Esophagus muscularis mucosa (tissue), 4 donors: ENCODE measurements at places on chromosomes 13 and 19. TPM values are rescaled to one million over a fixed set of nuclear protein-coding genes. Genes with fewer than 3 reads are reported as not detected.

SH2D3A gene
- total RNA-seq: not detected

DNA sequence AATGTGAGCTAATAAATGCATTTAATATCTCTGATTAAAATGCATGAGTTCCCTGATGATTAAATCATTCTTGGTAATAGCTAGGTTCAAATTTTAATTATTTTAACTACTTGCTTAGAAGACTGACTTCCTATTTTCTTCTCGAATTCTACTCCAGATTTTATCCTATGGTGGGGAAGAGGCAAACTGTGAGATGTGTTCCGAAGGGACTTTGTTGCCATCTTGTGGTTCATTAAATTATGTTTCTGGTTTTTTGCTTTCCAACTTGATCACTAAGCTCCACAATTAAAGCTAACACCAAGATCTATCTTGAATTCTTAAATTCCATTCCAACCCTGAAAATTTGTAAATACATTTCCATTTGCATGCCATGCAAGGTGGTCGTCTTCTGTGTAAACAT lies 538.4 kb upstream of the PCDH20 start:
- DNase-seq: no peak

DNA sequence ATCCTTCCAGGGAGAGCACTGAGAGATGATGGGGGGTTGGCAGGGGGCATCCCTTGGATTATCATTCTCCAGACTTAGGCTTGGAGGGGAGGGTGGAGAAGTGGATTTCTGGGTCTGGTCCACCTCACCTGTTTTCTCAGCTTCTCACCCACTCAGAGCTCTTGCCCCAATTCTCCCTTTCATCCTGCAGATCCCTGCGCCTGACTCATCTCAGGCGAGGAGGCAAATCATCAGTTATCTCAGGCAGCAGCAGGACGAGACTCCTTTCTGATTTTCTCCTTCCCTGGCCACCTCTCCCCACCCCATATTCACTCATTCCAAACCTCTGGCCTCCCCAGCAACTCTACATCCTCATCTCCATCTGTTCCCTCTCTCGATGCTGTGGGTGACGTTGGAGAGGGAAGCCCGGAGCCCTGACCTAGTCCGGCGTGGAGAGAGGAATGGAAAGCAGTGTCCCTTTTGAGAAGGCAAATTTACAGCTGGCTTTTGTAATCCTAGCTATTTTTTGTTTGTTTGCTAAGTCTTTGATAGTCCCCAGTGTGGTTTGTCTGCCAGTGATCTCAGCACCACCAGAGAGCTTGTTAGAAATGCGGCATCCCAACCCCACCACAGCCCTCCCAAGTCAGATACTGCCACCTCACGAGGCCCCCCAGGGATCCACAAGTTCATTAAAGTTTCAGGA lies 24.0 kb upstream of the TPT1 start:
- DNase-seq: no peak

DNA sequence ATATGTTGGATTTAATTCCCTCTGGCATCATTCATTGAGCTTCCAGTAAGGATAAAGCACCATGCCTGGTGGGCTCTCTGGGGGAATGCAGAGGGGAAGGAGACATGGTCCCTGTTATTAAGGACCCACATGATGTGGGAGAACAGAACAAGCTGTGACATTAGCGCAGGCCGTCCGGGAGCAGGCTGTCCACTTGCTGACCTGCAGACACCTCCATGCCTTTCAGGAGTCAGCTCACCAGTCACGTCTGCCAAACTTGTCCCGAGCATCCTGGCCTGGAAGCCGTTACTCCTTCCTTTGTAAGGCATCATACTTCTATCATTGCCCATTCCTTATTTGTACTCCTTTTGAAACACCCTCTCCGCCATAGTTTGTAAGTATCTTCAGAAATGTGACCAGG lies 23.4 kb downstream of the B3GLCT start:
- no peak for DNase-seq

DNA sequence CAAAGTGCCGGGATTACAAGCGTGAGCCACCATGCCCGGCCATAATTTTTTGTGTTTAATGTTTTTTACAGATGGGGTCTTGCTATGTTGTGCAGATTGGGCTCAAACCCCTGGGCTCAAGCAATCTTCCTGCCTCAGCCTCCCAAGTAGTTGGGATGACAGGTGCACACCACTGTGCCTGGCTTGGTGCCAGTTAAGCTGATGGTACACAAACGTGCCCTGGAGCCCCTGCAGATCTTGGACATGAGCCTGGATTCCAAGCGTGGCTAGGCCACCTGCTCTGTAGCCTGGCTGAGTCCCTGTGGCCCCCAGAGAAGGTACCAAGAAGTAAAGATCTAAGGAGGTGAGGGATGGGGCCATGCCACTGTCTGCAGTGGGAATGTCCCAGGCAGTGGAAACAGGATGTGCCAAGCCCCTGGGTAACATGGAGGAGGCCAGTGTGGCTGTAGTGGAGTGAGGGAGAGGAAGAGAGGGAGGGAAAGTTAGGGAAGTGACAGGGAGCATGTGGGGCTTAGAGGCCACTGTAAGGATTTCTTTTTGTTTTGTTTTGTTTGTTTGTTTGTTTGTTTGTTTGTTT lies 7.0 kb downstream of the PRODH2 start:
- DNase-seq: no peak

CD209 gene
- 4.0 TPM for total RNA-seq

GRCh38 chr13:95138876-95139585 lies 162.2 kb downstream of the ABCC4 start:
- peak; percentile 64 for DNase-seq

- DNase-seq: no peak
Measured at GRCh38 chr19:17216058-17216670, 1.0 kb downstream of the USE1 start.

DNA sequence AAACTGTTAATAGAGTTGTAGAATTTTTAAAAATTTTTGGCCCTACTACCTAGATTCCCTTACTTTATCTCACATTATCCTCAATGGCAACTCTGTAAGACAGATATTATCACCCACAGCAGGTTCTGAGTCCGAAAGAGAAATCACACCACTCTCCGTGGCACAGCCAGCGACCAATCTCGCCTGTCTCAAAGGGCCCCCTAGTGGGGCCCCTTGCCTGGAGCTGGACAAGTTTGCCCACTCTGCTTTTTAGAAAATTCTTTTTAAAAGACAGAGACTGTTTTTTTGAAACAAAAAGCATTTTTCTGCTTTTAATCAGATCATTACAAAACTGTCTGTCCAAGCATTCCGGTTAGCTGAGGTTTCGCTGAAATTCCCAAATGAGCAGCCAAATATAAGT lies 21.7 kb downstream of the PHF11 start:
- no peak for DNase-seq

DNA sequence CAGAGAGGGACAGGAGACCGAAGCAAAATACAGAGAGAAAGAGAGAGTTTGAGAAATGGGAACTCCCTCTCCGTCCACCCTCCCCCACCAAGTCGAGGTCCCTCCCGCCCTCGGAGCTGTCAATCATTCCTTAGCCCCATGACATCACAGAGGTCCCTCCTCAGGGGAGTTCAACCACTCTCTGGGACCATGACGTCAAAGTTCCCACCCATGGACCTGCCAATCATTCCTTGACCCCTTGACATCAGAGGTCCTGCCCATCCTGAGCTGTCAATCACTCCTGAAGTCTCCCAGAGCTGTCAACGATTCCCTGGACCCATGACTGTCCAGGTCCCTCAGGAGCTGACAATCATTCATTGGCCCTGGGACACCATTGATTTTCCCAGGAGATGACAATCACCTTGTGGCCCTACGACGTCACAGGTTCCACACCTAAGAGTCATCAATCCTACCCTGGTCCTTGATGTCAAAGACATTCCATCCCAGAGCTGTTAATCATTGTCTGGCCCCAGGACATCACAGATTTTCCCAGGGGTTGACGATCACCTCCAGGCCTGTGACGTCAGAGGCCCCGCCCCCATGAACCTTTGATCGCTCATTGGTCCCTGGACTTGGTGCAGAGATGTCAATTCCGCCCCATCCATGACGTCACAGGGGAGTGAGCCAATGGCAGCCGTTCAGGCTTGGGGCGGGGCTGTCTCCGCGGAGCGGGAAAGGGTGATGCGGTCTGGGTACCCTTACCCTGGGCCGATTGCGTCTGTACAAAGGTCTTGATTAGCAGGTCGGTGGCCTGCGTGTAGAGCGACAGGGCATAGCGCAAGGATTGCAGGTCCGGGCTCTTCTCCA lies 61.7 kb downstream of the COLGALT1 start:
- no peak for DNase-seq

ANGPTL8 gene
- total RNA-seq: 2.0 TPM
